ENCODE measurements at places on chromosomes 2 and 18.

DNA sequence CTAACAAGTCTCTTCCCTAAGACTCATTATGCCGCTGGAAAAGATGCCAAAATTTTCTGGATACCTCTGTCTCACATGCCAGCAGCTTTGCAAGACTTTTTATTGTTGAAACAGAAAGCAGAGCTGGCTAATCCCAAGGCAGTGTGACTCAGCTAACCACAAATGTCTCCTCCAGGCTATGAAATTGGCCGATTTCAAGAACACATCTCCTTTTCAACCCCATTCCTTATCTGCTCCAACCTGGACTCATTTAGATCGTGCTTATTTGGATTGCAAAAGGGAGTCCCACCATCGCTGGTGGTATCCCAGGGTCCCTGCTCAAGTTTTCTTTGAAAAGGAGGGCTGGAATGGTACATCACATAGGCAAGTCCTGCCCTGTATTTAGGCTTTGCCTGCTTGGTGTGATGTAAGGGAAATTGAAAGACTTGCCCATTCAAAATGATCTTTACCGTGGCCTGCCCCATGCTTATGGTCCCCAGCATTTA lies 26.3 kb downstream of the DHRS9 start:
- no peak for DNase-seq

DNA sequence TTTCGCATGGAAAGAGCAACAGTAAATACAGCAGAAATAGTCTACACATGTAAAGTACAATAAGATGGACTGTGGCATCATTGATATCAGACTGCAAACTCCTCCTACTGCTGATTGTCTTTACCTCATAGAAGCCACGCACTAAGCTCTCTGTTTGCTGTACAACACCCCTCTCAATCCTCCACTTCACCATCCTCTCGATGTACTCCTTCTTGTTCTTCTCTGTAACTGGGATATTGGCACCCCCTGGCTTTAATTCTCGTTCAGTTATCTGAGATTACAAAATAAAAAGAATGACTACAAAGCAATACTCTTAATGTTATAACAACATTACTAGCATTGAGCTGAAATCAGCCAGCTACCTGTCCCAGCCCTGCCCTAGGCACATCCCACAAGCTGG lies 49.3 kb upstream of the STK17B start:
- no peak for DNase-seq

- no peak for DNase-seq
Measured at GRCh38 chr2:54573537-54573919, 117.4 kb downstream of the SPTBN1 start.

GRCh38 chr18:13534631-13535030 lies 191.7 kb downstream of the FAM210A start:
- DNase-seq: no peak

GRCh38 chr2:236887531-236887930 lies 198.2 kb upstream of the COPS8 start:
- no peak for DNase-seq

GRCh38 chr2:143255899-143256298 lies 126.7 kb downstream of the ARHGAP15 start:
- no peak for DNase-seq

DNA sequence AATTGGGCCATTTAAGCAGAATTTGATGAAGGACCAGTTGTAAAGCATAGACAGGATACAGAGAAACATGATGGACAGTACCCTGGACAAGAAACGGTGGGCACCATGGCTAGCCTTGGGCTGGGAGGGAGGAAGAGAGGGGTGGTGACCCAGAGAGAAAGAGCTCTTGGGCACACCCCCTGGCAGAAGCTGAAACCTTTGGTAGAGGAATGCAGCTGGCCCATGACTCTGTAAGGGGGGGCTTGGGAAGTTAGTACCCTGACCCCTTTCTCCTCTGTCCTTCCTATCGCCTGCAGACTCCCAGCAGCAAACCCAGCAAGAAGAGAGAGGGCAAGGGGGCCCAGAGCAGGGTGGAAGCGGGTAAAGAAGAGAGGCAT lies 32.6 kb downstream of the MRPL44 start:
- no peak for DNase-seq

- DNase-seq: no peak
Measured at GRCh38 chr2:69143748-69144360, 130.9 kb downstream of the ANTXR1 start.

DNA sequence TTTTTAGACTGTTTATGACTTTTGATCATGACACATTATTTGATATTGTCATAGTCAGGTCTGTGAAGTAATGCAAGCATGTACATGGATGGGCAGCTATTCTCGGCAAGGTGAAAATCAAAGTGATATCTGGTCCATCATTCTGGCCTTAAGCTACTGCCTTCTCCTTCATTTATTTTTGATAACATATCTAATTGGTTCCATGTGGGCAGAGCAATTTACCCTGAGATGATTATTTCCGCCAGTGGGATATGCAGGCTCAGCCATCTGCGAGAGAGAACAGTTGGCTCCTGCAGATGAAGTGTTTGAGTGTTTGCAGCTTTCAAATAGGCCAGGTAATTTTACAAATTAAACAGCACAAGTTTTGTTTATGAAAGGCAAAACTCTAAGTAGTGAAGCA lies 116.4 kb downstream of the LYPD6 start:
- no peak for DNase-seq
